H1 (cell line): ENCODE measurements at places on chromosomes 7 and 10.

DNA sequence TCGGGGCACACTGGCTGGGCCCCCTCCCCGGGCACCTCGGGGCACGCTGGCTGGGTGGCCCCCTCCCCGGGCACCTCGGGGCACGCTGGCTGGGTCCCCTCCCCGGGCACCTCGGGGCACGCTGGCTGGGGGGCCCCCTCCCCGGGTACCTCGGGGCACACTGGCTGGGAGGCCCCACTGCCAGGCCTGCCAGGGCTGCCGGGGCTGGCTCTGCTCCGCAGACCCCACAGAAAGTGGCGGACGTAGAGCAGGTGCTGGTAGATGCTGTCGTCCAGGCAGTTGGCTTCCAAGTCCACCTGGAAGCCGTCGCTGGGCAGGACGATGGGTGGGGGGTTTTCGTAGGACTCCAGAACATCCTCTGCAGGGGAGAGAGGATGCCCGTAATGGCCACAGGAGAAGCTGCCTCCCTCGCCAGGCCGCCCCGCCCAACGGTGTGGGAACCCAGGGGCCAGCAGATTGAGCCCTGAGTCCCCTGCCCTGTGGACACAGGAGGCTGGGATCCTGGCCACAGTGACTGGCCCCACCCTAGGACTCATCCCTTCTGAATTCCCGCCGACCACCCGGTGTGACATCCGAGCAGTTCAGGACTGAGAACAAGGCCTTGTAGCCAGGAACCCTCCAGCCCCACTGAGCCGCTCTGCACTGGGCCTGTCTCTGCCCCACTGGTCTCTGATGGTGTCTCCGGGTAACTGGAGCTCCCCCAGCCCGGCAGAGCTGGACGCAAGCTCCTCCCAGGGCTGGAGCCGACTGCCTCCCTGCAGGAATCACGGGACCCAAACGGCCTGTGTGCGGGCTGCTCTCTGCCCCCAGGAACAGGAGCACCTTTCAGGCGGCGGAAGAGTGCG lies 28.2 kb downstream of the AP5Z1 start:
- DNase-seq = peak; percentile 58

- DNase-seq = no peak
Measured at GRCh38 chr10:121661451-121661851, 63.2 kb upstream of the FGFR2 start.

GRCh38 chr10:78301891-78302738 lies 268.5 kb downstream of the RPS24 start:
- DNase-seq = peak; percentile 45

DNA sequence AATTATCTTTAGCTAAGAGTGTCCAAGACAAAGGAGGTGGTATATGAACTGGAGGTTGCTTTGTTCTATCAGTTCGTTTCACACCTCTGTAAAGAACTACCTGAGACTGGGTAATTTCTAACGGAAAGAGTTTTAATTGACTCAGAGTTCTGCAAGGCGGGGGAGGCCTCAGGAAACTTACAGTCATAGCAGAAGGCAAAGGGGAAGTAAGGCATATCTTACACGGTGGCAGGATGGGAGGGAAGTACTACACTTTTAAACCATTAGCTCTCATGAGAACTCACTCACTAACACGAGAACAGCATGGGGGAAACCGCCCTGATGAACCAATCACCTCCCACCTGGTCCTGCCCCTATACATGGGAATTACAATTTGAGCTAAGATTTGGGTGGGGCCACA lies 1202.3 kb upstream of the LRRTM3 start:
- DNase-seq = no peak

DNA sequence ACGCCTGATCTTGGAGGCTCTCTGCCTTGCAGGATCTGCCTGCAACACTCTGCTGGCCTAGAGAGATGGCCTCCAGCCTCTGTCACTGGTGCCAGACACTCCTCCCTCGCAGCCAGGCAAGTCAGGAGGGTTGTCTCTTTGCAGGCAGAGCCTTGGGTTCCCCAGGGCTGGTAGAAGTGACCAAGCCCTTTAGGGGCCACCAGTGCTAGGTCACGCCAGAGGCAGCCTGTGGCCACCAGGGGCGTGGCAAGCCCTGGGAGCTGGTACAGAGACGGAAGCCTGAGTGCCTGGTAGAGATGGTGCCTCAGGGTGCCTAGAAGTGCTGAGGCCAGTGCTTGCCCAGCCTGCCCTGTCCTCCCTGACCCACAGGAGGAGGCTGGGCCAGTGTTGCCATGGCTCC lies 9.1 kb downstream of the ADCYAP1R1 start:
- DNase-seq = peak; percentile 64

DNA sequence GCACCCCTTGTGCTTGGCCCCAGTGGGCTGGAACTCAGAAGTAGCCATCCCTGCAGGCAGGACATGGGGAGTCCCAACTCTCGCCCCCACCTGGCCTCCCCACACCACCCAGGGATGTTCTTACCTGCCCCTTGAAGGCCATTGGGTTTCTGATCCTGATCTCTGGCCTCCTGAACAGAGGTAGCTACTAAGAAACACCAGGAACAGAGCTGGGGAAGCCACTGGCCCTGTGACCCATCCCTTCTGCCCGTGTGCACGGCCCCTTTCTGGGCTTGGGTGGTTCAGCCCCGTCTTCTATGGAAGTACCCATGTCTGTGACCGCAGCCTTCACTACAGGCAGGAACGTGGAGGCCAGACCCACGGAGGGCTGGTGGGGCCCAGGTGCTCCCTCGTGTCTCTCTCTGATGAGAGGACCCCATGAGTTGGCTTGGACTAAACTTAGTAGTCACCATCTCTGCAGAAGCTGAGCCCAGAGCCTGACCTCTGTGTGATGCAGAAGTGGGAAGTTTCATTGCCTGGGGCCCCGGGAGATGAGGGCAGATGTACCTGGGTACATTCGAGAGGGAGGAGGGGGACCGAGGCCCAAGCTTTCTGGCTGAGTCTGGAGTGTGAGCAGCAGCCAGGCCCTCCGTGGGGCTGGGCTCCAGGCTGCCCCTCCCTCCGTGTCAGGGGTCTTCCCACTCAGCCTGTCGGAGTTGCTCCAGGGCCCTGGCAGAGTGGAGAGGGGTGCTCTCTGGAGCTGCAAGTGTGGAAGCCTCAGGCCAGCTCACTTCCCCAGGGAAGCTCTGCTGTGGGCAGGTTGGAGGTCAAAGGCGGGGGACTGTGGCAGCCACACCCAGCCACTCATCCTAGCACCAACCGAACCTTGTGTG lies 81.0 kb downstream of the MKI67 start:
- no peak for DNase-seq

DNA sequence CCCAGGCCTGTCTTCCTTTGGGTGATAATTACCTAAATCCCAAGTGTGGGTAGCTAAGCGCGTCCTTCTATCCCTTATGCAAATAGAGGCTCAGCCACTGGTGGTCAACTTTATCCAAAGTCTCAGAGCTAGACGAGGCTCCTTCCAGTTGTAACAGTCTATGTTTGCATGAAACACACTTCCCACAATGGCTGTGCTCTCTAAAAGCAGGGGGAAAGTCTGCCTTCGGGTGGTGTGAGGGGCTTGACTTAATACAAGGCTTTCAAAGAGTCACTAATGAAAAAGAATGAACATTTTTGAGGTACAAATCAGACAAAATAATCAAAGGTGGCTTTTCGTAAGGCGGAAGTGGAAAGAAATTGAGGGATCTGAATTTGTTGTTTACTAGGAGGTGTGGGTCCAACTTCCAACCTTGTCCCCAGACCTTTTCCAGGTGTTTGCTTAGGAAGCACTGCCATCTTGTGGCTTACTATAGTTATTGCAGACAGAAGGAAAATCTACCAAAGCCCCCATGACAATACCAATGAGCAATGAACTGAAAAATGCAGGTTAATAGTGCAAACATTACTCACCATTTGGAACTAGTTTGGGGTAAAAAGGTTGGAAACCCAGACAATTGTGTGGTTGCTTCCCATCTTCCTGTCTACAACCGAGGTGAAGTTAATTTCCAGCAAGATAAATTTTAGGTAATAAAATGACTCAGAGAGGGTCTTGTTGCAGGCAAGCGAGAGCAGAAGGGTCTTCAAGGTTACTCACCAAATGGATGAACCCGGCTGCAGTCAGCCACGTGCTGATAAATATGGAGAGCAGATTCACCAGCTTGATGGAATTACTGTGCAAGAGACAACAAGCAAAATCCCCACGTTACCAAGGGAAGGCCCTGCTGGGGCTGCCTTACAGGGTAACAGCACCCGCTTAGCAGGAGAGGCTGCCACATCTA lies 525.7 kb downstream of the KCNMA1 start:
- DNase-seq = peak; percentile 19

DNA sequence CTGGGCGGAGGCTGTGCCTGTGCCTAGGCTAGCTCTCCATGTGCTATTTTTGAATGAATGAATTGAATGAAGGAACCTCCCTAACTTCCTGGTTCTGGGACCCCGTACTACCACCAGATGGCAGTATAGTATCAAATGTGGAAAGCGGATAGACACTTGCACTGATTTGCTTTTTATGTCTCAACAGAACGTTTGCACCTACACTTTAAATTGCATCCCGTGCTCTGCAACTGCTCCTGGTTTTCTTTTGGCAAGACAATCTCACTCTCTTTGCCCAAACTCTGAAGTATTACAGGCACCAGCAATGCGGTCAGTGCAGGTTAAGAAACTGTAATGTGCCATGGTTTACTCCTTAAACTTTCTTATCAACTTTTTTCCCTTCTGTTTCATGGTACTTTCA lies 6.5 kb downstream of the FZD8 start:
- DNase-seq = no peak

GRCh38 chr7:106869954-106870353 lies 4.9 kb downstream of the PIK3CG start:
- no peak for DNase-seq

DNA sequence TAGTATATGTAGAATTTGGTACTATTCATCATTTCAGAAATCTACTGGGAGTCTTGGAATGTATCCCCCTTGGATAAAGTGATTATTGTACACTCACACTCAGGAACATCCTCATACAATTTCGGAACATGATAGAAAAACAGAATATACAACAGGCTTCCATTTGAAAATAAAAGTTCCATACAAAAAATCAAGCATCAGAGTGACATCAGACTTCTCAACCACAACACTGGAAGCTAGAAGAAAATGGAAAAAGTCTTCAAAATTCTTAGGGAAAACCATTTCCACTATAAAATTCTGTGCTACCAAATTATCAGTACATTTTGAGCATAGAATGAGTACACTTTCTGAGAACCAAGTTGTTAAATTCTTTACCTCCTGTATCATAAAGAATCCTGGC lies 8.8 kb downstream of the LYZL1 start:
- DNase-seq = no peak
